ENCODE measurements at places on chromosomes 4 and X.

GRCh38 chr4:108762559-108763225 is at the start of gene ETNPPL:
TSS of gene ETNPPL (minus strand) at chr4:108763053. CDS start at chr4:108762898, 155 bp downstream.
- DNase-seq, result no peak

- no peak for DNase-seq
Observed at GRCh38 chr4:82268050-82268825, 105.6 kb downstream of the HNRNPD start.

- DNase-seq, result no peak
Observed at GRCh38 chr4:111924696-111925095, 220.6 kb upstream of the FAM241A start.

DNA sequence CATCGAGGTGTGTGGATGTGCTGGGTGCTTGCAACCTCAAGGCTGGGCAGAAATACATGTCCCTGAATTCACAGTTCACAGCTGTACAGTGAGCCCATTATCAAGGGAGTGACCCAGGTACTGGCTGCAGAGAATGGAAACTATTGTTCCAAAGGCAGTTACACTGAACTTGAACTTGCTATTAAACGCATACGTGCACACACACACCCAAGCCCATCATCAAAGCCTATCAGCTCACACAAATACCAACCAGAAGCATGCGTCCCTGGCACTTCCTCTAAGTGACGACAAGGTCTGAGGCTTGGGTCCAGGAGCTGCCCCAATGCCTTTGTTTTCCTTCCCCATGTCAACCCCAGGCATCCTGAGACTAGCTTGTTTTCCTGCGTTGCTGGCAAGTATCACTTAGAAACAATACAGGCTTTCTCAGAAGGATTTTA is 88.6 kb downstream of the IRF2 start:
- no peak for DNase-seq

DNA sequence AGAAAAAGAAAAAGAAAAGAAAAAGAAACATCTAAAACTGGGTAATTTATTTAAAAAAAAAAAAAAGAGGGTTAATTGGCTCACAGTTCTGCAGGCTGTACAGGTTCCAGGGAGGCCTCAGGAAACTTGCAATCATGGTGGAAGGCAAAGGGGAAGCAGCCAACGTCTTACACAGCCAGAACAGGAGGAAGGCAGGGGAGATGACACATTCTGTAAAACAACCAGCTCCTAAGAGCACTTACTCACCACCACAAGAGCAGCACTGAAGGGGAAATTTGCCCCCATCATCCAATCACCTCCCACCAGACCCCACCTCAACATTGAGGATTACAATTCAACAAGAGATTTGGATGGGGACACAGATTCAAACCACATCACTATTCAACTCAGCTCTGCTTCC is 36.8 kb upstream of the TMEM184C start:
- DNase-seq, result no peak

DNA sequence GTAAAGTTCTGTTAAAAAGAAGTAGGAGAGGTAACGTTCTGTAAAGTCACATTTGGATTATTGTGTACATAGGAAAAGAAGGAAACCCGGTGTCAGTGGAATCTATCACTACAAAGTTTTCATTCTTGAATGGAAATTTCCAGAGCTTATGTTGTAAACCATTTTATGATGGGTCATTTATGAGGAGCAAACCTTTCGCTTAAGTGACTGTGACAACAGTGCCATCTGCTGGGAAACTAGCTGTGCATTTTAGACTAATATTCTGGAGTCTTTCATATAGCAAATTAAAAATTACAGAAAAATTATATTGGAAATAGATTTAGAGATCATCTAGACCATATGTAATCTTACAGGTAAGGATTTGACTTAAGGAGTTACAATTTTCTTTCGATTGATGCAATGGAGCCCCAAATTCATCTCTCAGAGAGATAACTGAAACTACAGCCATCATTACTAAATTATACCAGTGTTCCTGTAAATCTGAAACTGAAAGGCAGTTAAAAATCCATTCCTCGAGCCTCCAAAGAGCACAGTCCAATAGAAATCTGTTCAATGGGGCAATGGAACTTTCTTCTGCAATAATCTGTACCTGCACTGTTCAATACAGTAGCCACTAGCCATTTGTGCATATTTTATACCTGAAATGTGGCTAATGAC is 26.9 kb downstream of the ASB9 start:
- no peak for DNase-seq
